ENCODE measurements at places on chromosomes 2 and 18.

DNA sequence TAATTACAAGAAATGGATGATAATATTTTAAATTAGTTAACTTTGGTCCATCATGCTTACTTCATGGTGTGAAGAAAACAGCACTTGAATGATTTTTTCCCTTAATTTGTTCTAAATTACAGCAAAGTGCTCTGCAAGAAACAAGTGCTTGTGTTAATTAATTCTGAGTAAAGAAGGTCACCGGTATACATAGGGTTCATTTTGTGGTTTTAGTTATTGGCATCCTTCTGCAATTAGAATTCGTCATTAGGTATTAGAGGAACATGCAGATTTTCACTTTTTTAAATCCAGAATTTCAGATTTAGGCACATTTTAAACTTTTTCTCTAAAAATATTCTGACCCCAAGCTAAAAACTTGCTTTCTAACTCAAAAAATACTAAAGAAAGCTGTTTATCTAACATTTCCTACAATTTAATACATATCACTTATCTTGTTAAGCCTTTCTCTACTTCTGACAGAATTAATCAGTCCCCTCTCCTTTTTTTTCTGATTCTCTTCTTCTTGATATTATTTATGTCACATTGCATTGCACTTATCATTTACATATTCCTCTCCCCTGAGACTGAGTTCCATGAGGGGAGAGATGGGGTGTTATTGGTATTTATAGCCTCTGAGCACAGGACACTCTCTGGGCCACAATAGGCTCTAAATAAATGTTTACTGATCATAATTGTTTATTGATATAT is 129.2 kb downstream of the PLA2R1 start:
- DNase-seq = no peak

DNA sequence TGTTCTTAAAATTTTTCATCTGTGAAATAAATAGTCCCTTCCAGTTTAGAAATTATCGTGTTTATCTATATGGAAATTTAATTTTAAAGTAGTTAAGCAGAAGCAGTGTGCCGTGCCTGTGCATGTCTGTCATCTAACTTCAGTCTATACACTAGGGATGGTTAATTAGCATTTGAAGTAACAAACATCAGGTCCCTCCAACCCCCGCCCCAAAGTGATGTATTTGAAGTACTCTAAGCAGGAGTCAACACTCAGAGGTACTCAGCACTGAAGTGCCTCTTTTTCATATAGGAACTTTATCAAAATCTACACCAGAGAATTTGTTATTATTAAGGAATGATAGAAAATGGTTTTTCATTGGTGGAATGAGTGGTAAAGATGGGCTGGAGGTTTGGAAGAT is 33.0 kb downstream of the LANCL1 start:
- DNase-seq = no peak

DNA sequence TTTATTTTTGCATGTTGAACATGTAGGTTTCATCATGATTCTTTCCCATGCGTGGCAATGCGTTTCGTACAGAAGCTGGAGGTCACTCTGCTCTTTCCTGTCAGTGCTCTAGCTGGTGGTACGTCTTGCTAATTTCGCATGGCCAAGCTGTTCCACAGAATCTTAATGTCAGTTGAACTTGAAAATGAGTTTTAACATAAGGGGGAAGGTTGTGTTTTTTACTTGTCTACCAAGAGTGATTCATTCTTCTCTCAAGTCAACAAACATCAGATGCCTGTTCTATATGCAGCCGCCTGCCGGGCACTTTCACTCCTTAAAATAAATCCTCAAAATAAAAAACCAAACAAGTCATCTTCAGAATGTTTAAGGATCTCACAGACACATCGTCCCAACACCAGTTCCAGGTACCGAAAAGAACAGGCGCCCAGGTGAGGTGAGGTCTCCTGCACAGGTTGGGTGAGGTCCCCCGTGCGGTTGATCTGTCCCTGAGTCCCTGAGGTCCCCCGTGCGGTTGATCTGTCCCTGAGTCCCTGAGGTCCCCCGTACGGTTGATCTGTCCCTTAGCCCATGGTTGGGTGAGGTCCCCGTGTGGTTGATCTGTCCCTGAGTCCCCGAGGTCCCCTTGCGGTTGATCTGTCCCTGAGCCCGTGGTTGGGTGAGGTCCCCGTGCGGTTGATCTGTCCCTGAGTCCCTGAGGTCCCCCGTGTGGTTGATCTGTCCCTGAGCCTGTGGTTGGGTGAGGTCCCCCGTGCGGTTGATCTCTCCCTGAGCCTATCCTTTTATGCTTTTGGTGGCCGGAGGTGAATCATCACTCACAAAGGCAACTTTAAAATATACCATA is 57.0 kb upstream of the KCNG2 start:
- no peak for DNase-seq

GRCh38 chr2:189581354-189582139 is 961 bp upstream of the SLC40A1 start:
- no peak for DNase-seq

DNA sequence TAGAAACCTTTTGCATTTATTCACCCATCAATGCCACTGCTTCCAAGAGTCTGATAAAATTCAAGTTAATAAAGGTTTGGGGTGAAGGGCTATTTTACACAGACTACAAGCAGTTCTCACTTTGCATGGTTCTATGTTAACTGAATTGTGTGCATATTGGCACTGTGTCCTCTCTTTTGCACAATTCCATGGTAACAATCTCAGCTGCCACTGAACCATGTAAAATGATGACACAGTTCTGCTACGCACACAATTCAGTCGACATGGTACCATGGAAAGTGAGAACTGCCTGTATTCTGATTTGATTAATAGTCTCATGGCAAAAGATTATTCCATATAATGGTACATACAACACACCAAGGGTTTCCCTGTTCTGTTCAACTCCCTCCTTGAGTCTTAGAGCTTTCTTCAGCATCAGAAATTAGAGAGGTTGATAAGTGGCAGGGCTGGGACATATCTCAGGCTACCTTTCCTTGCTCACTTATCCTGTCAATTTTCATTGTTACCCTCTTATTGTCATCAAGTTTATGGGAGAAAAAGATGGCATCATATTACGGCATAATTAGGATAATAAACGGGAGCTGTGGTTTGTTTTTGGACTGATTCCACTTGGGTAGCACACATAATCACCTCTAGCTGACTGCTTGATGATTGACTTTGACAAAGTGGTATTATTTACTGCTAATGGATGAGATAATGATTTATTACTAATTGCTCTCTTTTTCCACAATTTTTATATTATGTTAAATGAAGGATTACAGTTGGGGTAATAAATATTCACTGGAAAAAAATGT is 139.3 kb upstream of the CREB1 start:
- DNase-seq = no peak

GRCh38 chr2:25938345-25938744 is 44.0 kb downstream of the KIF3C start:
- DNase-seq = no peak

DNA sequence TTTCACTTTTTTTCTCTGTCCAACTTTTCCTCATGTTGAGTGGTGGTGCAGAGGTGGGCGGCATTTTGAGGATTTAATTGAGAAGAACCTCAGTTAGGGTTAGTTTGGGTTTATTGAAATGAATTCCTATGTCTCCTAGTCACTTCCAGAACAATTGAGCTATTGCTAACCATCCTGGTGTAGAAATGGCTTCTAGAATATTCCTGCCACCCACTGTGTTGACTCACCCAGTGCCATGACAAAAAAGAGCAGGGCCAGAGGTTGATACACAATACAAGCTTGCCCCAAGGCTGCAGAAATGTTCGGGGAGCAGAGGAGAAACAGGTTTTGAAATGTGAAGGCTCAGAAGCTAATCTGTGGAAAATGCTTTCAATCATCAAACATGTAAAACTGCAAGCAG is 167.1 kb upstream of the TRIB2 start:
- no peak for DNase-seq

DNA sequence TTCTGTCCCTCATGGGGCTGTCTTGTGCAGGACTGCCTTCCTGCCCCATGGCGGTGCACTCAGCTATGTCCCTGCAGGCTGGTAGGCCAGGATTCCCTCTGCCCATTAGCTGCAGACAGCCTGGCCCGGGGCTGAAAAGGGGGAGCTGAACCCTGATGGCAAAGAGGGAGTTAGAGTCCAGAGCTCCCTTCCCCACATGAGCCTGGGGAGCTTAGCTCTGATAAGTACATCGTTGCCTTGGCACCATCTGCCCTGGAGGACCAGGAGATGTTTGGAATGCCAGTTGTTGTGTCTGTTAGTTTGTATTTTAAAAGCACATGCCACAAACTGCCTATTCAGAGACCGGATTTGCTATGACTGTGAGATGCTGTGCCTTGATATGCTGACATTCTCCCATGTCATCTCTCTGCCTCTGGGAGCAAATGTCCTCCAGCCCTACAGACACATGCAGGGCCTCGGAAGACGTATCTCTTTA is 65.1 kb upstream of the AFF3 start:
- no peak for DNase-seq

DNA sequence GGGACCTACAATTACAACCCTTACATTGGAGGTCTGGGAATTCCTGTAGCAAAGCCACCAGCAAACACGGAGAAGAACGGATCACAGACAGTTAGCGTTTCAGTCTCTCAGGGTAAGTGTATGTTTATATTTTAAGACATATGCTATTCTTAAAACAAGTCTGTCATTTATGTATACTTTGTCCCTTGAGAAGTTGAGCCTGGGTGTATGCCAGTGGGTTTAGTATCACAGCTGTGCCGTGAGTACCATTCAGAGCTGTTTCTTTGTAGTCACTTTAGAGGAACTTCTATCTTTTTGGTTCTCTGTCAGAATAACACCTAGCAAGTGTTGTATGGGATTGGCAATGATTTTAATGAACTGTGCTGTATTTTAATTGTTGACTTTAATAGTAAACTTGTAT is 125.6 kb downstream of the BIRC6 start:
- DNase-seq = no peak

DNA sequence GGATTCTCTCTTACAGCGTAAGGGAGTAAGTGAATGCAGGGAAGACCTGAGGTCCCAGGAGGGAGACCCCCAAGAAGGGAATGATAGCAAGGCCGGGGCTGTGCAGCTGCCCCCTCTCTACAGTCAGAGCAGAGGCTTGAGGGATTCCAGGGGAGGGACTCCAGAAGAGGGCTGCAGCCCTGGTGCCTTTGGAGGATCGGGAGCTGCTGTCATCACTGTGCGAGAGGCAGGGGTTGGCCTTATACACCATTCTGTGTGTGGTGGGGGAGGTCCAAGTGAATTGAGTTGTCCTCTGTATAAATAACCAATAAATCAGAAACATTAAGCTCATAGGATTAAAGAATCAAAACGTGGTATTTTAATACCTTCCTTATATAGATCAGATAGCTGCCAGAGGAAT is 114.9 kb downstream of the GLI2 start:
- DNase-seq = no peak

DNA sequence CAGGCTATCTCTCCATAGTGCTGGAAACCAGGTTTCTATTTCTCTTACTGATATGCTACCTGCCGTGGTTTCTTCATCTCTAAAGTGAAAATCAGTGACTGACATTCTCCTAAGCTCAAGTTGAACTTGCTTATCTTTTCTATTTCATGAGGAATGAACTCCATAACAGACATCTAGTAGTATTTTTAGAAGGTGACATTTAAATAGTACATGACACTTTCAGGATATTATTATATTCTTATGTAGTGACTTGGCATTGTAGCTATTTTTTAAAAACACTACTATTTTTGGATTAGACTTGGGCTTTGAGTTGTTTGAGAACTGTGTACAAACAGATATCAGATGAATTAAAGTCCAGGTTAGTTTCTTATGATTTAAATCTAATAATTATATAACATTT is 1381.8 kb downstream of the DSC3 start:
- no peak for DNase-seq

GRCh38 chr2:241764275-241765241 is 12.1 kb upstream of the GAL3ST2 start:
- DNase-seq = no peak

- no peak for DNase-seq
Measured at GRCh38 chr2:241944821-241945220, 75.3 kb downstream of the RTP5 start.

DNA sequence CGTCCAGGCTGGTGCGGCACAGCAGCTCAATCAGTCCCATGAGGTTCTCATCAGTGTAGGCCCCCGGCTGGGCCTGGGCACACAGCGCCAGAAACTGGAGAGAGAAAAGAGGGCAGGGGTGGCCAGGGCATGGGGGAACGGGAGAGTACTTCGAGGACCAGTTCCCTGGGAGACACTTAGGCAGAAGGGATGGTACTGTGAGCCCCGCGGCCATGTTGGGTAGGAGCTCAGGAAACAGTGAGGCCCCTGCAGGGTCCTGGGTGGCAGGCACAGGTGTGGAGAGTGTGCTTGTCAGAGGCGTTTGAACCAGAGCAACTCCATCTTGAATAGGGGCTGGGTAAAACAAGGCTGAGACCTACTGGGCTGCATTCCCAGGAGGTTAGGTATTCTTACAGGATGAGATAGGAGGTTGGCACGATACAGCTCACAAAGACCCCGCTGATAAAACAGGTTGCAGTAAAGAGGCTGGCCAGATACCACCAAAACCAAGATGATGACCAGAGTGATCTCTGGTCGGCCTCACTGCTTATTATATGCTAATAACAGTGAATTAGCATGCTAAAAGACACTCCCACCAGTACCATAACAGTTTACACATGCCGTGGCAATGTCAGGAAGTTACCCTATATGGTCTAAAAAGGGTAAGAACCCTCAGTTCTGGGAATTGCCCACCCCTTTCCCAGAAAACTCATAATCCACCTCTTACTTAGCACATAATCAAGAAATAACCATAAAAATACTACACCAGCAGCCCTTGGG is 51.9 kb upstream of the SEMA4C start:
- no peak for DNase-seq

DNA sequence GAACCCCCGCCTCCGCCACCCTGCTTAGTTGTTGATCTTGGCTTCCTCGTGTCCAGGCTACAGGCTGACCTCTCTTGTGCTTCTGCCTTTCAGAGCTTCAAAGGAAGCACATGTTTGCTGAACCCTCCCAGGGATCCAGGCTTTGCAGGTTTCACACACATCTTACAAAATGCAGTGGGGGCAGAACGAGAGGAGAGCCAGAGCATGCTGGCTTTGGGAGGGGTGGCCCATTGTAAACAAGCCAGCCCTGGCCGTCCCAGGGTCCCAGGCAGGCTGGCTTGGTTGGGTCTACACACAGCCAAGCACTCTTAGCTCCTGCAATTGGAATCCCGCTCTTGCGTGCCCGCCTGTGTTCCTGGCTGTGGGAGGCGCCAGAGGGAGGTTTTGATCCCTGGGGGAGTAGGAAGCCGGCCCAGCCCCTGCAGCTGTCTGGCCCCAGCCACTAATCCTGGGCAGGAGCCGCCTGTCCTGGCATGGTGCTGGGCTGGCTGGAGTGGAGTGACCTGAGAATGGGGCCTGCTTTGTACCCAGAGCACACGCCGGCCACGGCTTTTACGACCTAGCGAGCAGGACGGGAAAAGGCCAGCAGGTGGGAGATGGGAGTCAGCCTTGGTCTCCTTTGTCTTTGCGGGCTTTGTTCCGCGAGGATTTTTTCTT is 53.9 kb downstream of the SH3BP4 start:
- no peak for DNase-seq

GRCh38 chr2:67566285-67566684 is 169.2 kb downstream of the ETAA1 start:
- no peak for DNase-seq

GRCh38 chr2:150624001-150624401 is 136.5 kb upstream of the RND3 start:
- DNase-seq = no peak

GRCh38 chr2:71481111-71481510 is 27.8 kb downstream of the DYSF start:
- DNase-seq = no peak

GRCh38 chr18:58800582-58800981 is 64.1 kb upstream of the ZNF532 start:
- DNase-seq = no peak

GRCh38 chr18:3114026-3114425 is 101.1 kb upstream of the LPIN2 start:
- no peak for DNase-seq

- no peak for DNase-seq
Measured at GRCh38 chr2:171529914-171530313, 7.6 kb downstream of the CYBRD1 start.
